ENCODE measurements at places on chromosomes 12 and 14.
A peak's percentile ranks its signal among the peaks of the same experiment; 100 is the strongest.

GRCh38 chr14:94303111-94303510 is 10.0 kb upstream of the SERPINA10 start:
- DNase-seq, result no peak

- DNase-seq, result no peak
Observed at GRCh38 chr14:51490205-51490604, 161.5 kb upstream of the FRMD6 start.

DNA sequence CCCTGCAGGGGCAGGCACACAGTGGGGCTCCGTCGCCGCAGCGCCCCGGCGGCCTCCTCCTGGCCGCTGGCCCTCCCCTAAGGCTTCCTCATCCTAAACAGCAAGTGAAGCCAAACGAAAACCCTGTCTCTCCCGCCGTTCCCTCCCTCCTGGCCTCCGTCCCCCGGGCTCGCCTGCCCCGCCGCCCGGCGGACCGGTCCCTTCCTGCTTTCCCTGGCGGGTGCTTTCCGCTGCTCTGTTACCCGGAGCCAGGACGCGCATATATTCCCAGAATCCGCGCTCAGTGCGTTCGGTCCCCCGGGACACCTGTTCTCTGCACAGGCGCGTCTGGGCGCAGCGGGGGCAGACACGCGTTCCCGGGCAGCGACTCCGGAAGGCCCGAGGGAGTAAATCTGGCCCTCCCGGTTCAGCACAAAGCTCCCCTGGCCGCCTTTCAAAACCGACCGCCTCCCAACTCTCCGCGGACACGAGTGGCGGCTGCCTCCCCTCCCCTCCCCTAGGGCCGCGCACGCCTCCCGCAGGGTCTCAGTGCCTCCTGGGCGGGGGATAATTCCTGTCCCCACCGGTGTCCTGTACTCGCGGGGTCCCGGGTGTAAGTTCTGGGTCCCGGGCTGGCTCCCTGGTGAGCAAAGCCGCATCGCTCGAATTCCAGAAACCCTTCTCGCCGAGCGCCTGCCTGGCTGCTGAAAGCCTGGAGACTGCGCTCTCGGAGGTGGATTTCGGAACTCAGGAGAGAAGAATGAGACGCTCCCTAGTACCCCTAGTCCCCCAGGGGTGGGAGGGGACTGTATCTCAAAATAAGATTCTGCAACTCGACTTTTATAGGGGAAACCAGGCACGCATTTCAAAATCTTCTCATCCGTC is 21.4 kb upstream of the CEP170B start:
- DNase-seq, result no peak

GRCh38 chr12:65362234-65363031 is 84.0 kb downstream of the MSRB3 start:
- no peak for DNase-seq

- no peak for DNase-seq
Observed at GRCh38 chr12:108576660-108577234, 14.4 kb downstream of the ISCU start.

GRCh38 chr14:36035675-36036074 is 140.8 kb downstream of the PTCSC3 start:
- DNase-seq, result no peak

GRCh38 chr12:110349514-110350151 is 53.9 kb downstream of the ANAPC7 start:
- DNase-seq, result peak; percentile 82

DNA sequence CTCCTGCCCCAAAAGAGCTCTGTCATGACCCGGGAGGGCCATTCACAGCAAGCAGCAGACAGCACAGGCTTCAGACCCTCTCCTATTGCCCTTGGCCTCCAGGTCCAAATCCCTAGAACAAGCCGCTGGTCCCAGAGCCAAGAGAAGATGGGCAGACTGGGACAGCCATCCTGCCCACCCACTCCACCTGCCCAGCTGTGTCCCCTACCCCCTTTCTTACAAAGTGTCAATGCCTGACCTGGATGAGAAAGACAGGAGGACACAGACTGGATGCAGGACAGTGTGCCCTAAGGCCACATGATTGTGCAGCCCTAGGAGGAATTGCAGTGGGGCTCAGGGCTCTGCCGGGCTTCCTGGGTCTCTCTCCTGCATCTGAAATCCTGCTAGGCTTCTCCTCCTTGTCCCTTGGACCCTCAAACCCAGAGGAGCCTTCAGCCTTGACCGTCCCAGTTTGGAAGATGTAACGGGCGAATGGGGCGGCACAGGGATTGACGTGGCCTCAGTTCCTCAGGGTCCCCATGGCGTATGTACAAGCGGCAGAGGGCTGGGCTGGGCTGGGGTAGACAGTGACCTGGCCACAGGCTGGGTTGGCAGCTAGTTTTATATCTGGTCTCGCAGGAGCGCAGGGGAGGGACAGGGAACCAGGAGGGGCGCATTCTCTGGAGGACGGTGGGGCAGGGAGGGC is 27.1 kb upstream of the BCDIN3D start:
- DNase-seq, result no peak

- no peak for DNase-seq
Observed at GRCh38 chr14:61280092-61280525, 1.0 kb downstream of the TMEM30B start.

DNA sequence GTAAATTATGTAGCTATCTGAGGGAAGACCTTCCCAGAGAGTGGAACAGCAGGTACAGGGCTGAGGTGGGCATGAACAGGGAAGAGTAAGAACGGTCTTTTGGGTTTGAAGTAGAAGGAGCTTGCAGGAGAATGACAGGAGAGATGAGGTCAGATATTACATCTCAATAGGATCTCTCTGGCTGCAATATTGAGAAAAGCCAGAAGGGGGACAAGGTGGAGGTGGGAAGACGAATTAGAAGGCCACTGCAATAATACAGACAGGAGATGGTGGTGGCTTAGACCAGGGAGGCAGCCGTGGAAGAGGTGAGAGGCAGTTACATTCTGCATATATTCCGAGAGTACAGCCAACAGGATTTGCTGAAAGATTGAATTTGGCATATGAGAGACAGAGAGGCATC is 310.2 kb downstream of the APAF1 start:
- DNase-seq, result peak; percentile 11

DNA sequence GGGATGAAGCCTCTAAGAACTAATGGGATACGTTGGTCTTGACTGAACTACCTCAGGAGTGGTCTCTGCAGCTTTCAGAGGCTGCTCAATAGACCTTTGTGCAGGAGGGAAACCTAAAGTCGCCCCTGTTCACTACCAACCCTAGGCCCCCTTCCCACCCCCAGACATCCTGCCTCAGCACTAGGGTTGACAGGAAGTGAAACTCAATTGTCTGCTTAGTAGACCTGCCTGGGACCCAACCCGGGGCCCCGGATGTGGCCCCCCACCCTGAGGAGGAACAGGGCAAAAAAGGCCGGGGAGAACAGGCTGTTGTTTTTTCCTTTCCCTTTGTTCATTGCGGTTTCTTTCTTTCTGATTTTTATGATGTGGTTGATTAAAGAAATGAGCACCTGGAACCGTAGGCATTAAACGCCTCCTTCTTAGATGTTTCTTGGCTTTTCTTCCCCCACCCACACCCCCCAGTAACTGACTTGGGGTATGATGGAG is 1.6 kb upstream of the DGKA start:
- DNase-seq, result no peak

DNA sequence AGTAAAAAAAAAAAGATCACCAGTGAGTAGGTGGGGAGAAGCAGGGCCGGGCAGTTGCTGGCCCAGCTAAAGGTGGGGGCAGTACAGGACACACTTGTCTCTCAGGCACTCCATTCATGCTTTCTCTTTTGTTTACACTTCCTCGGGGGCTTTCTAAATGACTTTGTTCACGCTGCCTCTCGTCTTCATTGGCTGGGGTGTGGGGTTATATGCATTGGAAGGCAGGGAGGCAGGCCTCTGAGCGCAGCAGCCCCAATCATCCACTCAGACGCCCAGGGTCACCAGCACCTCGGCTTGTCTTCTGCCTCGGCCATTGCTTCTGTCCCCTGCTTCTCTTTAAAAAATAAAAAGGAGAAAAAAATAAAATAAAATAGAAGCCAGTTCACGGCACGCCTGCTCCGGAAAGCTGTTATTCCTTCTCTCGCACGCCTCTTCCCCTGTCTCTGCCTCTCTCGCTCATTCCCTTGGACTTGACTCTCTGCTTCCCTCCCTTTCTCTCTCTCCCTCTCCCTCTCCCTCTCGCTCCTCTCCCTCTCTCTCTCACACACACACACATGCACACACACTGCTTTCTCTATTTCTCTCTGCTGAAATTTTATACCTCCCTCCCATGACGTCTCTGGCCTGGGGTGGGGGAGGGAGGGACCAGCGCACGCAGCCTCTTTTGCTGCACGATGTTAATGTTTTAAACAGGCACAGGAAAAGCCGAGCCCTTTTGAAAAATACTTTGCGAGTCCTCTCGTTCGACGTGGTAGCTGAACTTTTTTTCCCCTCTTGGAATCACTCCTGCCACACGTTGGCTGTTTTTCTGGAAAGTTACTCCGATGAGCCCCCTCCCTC is at the start of gene TGFB3:
TSS of gene TGFB3 (minus strand) at position 570 of the 840 bp plus-strand sequence. CDS start 1,102 bp downstream, outside the sequence.
- peak; percentile 33 for DNase-seq

DNA sequence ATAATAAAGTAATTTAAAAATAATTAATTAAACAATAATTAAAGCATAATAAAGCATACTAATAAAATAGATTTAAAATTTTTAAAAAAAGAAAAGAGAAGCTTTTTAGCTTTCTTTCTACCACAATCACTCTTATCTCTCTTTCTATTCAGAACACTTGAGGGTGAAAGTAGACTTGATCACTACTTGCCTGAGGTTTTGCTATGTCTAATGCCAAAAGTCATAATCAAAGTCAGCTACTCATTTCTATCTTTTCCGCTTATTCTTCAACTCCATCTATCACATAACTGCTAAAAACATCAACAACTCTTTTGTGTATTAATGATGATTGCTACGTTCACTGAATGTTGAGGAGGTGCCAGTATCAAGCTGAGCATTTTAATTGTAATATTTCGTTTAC is 202.0 kb upstream of the KRR1 start:
- no peak for DNase-seq

GRCh38 chr12:62910549-62911169 is 24.3 kb downstream of the PPM1H start:
- no peak for DNase-seq

- DNase-seq, result no peak
Observed at GRCh38 chr14:29868000-29868399, 59.6 kb downstream of the PRKD1 start.

GRCh38 chr12:64510667-64511066 is 58.7 kb downstream of the TBK1 start:
- DNase-seq, result no peak

- DNase-seq, result no peak
Observed at GRCh38 chr12:1329784-1330476, 264.5 kb downstream of the FBXL14 start.

DNA sequence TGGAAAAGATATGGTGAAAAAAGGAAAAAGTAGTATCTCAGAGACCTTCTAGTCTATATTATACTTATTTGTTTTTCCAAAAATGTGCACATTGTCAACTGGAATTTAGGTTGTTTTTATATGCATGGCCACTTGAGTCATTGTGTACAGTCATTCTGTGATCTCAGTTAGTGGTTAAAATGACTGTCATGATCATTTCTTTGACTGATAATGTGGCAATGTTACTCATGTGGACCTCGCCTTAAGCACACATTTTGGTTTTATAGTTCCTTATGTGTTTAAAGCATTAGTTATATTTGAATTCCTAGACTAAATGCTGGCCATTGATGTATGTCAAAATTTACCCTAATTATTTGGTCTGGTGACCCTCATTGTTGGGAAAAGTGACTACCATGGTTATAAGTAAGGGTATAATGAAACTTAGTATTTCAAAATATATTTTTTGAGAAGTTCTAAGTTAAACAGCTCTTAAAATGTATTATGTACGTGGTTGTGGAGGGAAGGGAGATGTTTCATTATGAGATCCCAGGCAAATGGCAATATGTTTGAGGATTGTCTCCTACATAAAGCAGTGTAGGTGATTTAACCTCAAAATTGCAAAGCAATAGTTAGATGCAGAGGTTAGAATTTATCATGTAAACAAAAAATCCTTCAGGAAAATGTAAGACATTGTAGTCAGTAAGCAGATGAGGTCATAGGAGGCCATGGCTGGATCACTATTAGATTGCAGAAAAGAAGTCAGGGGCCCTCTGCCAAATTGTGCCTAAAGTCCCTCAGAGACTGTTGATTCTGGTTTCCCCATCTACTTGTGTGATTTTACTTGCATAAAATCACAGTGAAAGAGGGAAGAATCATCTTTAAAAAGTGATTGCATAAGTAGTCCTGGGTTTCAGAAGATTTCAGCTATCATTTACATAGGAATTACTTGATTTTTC is 17.5 kb downstream of the PNMA1 start:
- DNase-seq, result no peak

GRCh38 chr14:30179381-30180130 is 251.9 kb upstream of the PRKD1 start:
- DNase-seq, result no peak

DNA sequence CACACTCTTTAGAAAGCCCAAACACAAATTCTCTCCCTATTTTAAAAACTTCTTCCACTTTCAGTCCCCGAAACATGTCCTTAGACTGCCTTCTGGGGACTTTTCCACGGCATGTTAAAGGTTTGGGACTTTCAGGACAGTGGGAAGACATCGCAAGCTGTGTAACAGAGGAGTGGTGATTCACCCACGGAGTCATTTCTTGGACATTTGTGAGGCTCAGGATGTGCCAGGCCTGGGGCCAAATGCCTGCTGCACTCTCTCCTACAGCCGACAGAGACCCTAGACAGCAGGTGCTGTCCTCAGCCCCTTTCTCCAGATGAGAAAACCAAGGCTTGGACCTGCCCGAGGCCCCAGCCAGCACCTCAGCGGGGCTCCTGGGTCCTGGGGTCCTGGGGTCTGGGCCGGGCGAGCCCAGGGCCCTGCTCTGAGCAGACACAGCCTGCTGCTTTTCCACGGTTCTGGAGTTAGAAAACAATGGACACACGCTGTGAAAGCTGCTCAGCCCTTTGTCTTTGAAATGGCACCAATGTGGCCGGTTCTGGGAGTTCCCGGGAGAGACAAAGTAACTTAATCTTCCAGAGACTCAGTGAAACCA is 370.2 kb upstream of the SFSWAP start:
- DNase-seq, result no peak

GRCh38 chr12:9706086-9706685 is 26.7 kb downstream of the CLECL1 start:
- no peak for DNase-seq

Measured in AML-193 (cell line).